CD4-positive, alpha-beta T cell (primary cell): ENCODE measurements at places on chromosomes 2 and 18.

DNA sequence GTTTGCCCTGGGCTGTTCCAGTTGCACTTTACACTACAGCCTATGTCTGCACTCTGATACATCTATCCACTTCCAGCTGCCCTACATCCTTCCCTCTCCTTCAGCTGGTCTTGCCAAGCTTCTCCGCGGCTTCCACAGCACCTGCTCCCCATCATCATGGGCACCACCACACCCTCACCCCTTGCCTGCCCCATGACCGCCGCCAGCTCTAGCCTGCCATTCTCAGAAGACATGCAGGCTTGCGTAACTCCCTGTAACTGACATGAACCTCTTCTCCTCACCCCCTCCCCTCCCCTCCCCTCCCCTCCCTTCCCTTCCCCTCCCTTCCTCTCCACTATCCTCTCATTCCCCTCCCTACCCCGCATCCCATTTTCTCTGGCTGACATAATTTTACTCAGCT is 46.0 kb downstream of the PAX8 start:
- DNase-seq: no peak

- no peak for DNase-seq
Measured at GRCh38 chr2:19882286-19882685, 19.5 kb downstream of the TTC32 start.

DNA sequence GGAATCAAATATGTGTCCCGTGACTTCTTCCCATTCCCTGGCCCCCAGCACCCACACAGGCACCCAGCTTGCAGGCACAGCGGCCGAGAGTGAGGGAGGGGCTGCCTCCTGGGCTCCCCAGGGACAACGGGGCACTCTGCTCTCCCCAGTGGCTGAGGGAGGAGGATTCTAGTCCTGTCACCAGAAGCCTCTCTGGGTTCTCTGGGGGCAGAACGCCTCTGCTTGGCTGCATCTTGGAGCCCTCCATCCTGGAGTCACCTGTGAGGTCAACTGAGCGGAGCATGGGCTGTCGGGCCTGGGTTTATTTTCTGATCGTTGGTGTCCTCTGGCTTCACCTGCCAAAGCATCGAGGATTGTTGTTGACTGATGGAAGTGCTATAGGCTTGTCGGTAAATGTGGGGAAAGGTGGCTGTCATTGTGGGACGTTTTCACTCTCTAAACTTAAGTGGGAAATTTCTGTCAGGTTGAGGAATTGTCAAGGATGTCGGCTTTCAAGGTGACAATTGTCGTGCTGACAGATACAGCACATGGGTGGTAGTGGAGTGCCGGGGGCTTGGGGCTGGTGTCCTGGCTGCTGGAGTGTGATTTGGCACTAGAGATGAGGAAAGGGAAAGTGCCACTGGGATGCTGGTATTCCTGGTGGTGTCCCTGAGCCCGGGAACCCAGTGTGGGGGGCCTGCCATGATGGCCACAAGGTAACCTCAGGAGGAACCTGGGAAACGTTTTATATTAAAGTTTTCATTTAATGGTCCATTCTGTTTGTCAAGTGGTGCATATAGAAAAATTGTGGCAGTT is 13.6 kb downstream of the SH3RF3 start:
- DNase-seq: no peak

- DNase-seq: peak; percentile 37
Measured at GRCh38 chr2:10331702-10332401, 29.1 kb downstream of the HPCAL1 start.

DNA sequence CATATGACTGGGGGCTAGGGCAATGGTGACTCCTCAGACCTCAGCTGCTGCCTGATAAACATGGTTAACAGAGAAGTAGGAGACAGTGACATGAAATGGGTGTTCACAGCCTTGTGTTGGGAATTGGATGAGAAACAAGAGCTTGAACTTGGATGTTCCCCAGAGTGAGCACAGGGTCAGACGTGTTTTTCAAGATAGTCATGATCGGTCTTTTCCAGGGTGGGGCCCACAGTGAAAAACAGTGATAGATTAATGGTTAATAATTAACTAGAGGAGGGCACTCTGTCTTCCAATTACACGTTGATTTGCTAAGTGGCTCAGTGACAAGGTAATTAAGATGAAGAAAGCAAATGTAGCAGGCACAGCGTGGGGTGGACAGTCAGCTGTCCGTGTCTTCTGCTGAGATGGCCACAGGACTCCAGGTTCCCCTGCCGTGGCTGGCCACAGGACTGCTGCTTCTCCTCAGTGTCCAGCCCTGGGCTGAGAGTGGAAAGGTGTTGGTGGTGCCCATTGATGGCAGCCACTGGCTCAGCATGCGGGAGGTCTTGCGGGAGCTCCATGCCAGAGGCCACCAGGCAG is at the start of gene UGT1A3:
TSS of gene UGT1A3 (plus strand) at position 320 of the 579 bp plus-strand sequence. CDS start at position 405, 85 bp downstream.
- DNase-seq: no peak

- DNase-seq: no peak
Measured at GRCh38 chr18:48796491-48797205, 154.1 kb downstream of the SMAD7 start.

GRCh38 chr2:172446474-172447063 is 19.2 kb downstream of the ITGA6 start:
- peak; percentile 42 for DNase-seq

GRCh38 chr18:25518716-25519053 is 166.7 kb upstream of the ZNF521 start:
- no peak for DNase-seq

DNA sequence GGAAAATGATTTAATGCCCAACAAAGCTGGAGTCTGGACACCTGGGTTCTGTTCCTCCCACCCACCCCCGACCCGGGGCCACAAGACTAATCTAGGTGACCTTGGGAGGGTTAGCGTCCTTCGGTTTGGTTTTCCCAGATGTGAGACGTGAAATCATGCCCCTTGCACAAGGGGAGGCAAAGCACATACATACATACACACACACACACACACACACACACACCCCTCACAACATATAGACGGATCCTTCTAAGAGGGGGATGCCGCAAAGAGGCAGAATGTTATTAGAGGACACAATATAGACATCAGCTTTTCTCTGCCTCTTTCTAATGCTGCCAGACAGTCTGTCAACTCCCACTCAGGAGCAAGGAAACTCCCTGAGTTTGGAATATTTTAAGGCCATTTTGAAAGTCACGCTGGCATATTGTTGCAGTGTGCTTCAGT is 616 bp upstream of the RBMS1 start:
- DNase-seq: no peak

- no peak for DNase-seq
Measured at GRCh38 chr2:138029276-138029675, 65.0 kb downstream of the HNMT start.

- DNase-seq: no peak
Measured at GRCh38 chr2:86414996-86415395, 26.2 kb upstream of the KDM3A start.

GRCh38 chr2:169065422-169065821 is 3.9 kb upstream of the DHRS9 start:
- DNase-seq: no peak

GRCh38 chr2:120885321-120885720 is 149.7 kb downstream of the GLI2 start:
- DNase-seq: no peak

GRCh38 chr2:40097691-40098385 is 318.8 kb upstream of the THUMPD2 start:
- DNase-seq: no peak

DNA sequence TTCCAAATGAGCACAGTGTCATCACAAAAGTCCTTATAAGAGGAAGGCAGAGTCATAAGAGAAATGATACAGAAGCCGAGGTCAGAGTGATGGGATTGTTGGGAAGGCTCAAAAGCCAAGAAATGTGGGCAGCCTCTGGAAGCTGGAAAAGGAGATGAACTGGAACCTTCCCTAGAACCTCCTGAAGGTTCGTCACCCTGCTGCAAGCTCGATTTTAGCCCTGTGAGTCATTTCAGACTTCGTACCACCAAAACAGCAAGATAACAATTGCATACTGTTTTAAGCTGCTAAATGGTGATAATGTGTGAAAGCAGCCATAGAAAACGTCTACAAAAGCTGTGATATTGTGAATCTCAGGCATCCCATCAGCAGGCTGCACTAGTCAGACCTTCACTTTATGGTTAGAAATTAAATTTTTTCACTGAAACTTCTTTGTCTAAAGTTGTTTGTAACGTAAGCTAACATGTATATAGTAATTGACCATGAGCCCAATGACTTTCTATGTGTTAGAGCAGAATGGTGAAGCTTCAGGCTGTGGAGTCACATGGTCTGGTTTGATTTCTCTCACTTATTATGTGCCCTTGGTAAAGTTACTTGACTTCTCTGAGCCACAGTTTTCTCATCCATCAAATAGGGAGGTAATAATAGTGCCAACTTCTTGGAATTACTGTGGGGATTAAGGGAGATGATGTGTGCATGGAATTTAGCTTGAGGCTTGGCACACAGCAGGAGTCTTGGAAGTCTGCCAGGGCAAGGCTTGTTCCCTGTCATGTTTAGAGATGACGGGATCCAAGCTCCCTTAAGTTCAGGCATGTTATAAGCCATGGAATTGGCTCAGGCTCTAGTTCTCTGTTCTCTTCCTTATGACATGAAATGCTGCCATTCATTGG is 132.0 kb upstream of the CCDC195 start:
- DNase-seq: no peak

DNA sequence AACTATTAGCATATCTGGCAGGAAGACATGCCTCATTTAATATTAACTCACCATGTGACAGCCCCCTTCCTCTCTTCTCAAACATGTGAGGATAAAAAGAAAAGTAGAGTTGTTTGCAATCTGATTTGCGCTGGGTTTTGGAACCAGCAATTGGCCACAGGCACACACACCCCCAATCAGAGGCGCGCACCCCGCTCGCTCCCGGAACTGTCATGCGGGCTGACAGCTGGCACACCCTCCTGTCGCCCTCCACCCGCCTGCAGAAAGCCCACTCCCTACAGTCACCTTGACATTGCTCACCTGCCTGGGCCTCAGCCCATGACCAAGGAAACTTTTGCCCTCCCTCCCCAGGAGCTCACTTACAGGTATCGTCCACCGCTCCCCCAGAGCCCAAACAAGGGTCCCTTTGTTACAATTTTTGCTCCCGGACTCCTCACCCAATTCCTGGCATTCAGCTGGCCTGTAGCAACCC is 1.1 kb downstream of the COBLL1 start:
- DNase-seq: no peak

DNA sequence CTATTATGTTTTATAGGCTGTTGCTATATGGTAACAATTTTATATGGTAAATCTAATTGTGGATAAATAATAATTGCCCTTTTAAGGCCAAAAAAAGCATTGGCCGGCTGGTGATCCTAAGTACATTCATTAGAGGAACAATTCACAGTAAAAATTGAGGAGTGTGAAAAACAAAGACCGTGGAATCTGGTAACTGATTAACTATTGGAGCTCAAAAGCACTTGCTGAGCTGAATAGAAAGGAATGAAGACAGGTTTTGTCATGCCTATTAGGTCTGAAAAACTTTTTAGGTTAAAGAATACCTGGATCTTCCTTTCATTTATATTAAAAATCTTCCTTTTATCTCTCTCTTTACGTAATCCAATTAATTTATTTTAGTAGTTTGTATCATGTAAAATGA is 18.5 kb upstream of the RBBP8 start:
- DNase-seq: no peak

GRCh38 chr2:148058641-148059040 is 37.8 kb downstream of the MBD5 start:
- no peak for DNase-seq

DNA sequence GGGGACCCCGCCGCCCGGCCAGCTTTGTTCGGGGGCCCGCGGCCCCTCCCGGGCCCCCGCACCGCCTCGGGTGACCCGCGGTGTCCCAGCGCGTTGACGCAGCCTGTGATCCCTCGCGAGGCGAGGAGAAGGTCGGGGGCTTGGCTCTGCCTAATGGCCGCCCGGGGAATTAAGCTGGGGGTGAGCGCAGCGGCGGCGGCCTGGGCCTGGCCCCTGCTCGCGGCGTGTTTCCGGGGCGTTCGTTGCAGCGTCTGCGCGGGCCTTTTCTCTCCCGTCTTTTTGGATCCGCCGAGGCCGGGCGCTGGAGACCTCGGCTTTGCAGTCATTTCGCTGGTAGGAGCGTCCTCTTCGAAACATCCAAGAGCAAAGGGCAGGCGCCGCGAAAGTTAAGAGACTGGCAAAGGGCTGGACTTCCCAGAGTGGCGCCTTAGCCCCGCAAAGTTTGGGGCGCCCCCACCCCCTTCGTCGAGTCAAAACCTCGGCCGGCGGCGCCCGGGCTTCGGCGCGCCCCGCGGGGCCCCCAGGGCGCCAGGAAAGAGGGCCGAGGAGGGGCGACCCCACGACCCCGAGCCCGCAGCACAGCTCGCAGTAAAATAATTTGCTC is 1.3 kb downstream of the SALL3 start:
- DNase-seq: no peak

GRCh38 chr2:62578803-62579640 is 73.0 kb upstream of the TMEM17 start:
- DNase-seq: no peak

DNA sequence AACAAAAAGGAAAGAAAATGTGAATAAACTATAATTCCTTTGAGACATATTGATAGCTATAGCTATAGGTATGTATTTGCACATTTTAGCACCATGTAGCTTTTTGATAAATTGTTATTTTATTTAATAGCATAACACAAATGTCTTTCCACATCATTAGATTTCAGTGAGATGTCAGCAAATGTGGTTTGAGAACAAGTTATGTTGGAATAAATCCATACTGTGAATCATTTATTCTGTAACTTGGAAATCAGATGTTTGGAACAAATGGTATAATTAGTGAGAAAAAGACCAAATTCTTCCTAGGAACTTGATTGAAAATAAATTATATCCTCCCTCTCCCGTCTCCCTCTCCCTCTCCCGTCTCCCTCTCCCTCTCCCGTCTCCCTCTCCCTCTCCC is 62.8 kb downstream of the NABP1 start:
- no peak for DNase-seq

DNA sequence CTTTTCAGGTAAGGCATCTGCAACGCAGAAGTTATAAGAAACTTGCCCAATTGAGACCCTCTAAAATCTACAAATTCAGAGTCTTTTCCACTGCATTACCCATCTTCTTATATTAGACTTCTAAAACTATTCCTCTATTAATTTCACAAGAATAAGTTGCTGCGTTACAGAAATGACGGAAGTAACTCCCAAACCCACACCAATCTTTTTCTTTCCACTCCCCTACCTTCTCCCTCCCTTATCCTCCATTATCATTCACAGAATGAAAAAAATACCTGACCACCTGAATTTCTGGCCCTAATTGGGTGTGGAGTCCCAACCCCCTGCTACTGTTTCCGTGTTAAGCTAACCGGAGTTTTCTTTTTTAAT is 689 bp downstream of the RPRD1A start:
- DNase-seq: no peak

DNA sequence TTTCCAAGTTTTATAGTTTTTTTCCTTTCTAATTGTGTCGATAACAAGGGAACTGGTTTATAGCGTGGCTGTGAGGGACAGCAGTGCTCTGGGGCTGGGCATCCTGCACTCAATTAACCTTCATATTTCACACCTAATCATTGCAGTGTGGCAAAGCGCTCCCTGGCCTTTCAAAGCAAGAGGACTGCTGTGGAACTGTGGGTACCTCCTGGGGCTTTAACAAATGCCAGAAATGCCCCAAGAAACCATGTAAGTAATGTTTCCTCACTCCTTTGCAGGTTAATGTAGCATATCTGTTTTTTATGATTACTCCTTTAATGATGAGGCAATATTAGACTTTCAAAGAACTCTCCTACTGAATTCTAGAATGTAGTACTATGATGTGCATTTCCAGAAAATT is 259.0 kb upstream of the RASGRP3 start:
- no peak for DNase-seq

- no peak for DNase-seq
Measured at GRCh38 chr2:21812766-21813165, 689.0 kb downstream of the TDRD15 start.
